ENCODE measurements at places on chromosomes 7 and 10.
A peak's percentile ranks its signal among the peaks of the same experiment; 100 is the strongest.

DNA sequence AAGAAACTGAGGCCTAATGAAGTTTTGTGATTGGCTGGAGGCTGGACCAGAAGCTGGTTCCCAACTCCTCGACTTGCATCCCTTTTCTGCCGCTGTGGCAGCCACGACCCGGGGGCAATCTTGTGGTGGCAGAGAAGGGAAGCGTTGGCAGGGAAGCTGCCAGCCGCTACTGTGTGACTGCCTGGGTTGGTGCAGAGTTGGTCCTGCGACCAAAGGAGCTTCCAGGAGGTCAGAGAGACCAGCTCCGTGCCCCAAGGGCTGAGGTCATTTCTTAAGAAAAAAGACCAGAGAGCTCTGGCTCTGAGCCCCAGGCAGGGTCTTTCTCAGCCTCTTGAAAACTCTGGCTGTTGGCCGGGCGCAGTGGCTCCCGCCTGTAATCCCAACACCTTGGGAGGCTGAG is 47.2 kb downstream of the PRF1 start:
- DNase-seq, result no peak

- DNase-seq, result no peak
These were observed 461 bp upstream of the HTRA1 start for GRCh38 chr10:122460891-122461293.

- DNase-seq, result no peak
These were observed 833.3 kb upstream of the LRRN3 start for GRCh38 chr7:110257673-110258072.

- no peak for DNase-seq
These were observed 115.0 kb upstream of the TEX47 start for GRCh38 chr7:88910516-88910915.

DNA sequence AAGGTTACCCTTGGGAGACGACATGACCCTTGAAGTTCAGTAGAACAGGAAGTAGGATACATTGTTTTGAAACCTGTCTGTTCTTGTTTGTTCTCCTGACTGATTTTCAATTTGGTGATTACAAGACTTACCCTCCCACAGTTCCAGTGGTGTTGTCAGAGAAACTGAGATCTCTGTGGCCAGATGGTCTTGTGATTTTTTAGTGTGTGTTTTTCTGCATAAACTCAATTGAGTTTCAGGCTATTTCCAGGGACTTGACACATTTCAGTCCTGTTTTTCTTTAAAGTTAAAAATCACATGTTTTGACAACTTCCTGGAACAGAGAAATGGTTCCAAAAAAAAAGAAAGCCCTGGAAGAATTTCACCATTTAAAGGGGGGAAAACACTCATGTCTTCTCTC is 22.3 kb downstream of the PIK3CG start:
- DNase-seq, result no peak

DNA sequence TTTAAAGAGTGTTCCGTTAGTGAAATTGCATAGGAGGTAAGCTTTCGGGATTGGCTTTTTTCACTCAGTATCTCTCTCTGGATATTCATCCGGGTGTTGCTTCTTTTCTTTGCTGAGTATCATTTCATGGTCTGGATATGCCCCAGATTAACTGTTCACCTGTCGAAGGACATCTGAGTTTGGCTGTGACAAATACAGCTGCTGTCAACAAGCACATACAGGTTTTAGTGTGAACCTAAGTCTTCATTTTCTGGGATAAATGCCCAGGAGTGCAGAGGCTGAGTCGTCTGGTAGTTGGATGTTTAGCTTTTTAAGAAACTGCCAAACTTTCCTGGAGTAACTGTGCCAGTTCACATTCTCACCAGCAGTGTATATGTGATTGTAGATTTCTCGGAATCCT is 5.6 kb downstream of the DOCK1 start:
- no peak for DNase-seq

DNA sequence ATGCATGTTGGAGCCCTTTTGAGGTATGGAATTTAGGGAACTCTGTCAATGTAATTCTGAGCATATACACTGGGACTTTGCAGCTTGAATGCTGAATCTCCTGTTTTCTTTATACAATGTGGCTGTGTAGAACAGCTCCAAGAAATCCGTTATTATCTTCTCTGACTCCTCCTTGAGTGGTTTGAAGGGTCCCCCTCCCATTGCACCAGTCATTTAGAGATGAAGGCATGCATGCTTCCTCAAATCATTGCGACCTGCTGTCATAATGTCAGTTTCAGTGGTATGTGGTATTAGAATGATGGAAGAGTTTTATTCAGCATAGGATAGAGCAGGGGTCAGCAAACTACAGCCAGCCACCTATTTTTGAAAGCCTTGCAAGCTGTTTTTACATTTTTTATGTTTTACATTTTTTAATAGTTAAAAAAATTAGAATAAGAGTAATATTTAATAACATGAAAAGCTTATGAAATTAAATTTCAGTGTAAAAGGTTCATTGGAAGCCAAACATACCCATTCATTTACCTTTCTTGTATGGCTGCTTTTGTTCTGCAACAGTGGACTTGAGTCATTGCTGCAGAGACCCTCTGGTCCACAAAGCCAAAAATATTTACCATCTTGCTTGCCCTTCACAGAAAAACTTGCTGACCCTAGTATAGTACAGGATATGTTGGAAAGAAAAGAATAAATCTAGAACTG is 8.1 kb downstream of the STK17A start:
- no peak for DNase-seq

- DNase-seq, result no peak
These were observed 295.0 kb upstream of the IGFBP3 start for GRCh38 chr7:46215987-46216567.

- DNase-seq, result no peak
These were observed 285.7 kb downstream of the ZEB1 start for GRCh38 chr10:31604646-31605170.

GRCh38 chr10:82628373-82628772 is 753.4 kb downstream of the NRG3 start:
- DNase-seq, result no peak

- DNase-seq, result no peak
These were observed at the start of gene PLXDC2 for GRCh38 chr10:19816411-19817230. Gene PLXDC2, plus strand, starts transcription at chr10:19816432.

- no peak for DNase-seq
These were observed 26.0 kb downstream of the BNIP3 start for GRCh38 chr10:131955591-131956340.

DNA sequence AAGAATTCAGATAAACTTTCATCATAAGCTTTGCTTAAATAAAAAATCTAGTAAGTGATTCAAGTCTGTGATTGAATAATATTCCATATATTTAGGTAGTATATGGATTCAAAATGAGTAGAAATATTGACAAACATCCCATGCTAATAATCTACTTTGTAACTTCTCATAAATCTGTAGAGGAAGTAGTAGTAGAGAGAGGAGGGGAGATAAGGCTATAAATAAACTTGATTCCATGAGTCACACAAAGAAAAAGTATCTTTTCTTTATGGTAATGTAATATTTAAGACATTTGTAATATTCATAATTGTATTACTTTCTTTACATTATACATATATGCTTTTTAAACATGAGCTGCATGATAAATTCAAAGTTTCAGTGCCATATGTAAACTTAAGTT is 25.6 kb upstream of the CD36 start:
- no peak for DNase-seq

DNA sequence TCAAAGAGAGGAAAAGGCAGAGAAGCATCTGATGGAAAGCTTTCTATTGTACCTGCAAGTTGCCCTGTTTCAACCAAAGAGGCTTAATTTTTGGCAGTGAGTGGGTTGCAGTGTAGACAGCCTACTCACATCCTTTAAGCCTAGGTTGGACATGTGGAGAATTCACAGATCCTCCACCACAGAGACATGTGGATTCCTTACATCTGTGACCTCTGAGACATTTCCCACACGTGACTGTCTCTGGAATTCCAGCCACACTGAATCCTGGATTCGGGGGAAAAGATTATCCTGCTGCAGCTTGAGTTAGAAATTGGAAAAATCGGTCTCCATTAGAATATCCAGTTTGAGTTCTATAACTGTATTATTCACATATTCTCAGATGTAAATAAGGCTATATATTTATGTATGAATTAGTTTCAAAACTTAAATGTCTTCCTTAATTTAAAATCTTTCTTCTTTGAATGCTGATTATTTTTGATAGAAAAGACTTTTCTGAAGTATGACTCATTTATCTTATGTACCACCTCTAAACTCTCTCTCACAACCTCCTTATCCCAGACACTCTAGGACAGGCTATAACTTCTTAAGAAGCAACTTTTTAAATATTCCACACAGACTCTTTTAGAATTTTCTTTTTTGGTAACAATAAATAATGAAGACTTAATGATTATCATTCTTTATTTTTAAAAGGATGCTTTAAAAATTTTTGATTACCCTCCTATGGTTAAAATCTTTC is 123.3 kb downstream of the TWIST1 start:
- no peak for DNase-seq

- peak; percentile 74 for DNase-seq
These were observed 178.3 kb downstream of the PRKCQ start for GRCh38 chr10:6401558-6402348.

GRCh38 chr10:50439806-50440205 is 183.9 kb downstream of the SGMS1 start:
- no peak for DNase-seq

GRCh38 chr7:80508440-80508839 is 3.4 kb downstream of the GNAT3 start:
- DNase-seq, result no peak

DNA sequence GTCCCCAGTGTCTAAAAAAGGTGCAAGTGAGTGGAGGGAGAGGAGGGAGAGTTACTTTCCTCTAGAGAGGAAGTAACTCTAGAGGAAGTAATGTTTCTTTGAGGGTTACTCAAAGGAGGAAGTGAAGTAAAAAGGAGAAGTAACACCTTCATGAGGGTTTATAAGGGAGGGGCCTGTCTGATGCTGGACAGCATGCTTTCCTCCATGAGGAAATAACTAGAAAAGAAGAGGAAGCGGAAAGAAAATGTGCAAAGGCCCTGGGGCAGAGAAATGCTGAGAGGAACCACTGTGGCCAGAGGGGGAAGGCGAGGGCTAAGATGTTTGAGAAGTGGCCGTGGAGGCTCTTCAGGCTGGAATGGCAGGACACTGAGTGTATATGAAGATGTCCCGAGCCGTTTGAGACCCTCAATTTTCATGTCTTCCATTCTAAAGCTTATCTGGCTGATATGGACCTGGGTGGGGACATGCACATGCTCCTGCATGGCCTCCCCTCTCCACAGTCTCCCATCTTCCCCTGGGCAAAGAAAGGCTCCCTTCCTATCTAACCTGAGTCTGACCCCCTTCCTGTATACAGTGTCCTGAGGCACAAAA is 3.4 kb upstream of the SLC18A2 start:
- no peak for DNase-seq

- no peak for DNase-seq
These were observed 15.5 kb downstream of the HIF1AN start for GRCh38 chr10:100551196-100551595.

DNA sequence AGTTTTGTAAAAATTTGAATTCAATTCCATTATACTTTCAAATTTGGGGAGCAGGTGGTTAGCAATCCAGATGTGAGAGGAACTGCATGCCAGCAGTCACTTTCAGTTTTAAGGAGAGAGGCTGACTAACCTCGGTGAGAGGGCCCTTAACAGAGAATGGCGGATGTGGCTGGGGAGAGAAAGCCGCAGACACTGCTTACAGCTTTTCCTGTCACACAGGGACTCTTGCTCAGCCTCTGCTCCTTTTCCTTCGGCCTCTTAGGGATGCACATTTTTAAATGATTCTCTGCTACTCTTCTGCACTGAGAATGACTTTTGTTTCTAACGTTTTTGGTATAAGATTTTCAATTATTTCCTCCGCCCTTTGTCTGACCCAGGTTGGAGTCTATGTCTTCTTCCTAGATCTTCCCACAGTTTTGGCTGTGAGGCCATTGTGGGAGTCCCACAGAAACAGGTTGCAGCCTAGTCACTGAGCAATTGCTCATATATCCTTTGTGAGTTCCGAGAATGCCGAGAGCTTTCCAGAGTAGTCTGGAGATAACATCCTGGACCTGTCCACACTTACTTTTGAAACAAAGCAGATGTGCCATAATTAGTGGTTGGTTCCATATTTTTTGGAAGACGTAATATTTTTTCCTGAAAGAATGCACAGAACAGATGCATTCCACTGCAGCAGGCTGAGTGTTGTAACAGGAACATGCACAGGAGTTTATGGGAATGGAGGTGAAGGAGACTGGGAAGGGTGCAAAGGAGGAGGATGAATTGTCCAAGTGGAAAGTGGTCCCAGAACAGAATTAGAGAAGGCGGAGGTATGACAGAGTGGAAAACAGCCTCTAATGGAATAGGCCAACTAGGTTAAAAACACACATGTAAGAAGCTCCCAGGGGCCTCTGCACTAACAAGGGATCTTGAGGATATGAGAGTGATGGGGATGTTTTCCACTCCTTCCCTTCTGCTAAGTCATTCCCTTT is 168.0 kb upstream of the ZNF32 start:
- no peak for DNase-seq

DNA sequence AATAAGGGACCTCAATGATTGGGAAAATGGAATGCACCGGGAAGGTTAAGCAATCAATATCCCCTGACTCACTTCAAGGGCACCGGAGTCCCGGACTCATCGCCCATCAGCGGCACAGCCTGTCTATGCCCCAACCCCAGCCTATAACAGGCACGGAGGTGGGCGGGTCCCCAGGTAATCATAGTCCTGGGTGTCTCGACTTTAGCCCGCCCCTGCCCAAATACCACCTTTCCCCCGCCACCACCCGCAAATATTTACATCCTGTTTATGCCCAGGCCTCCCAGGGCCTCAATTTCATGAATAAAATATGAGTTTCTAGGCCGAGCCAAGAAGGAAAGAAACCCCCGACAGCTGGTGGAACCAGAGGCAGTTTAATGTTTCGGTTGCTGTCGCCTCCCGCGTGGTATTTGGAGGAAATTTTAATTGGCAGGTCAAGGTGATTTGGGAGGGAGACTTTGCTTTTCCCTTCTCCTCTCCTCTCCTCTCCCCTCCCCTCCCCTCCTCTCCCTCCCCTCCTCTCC is 15.6 kb upstream of the RFC2 start:
- peak; percentile 81 for DNase-seq

DNA sequence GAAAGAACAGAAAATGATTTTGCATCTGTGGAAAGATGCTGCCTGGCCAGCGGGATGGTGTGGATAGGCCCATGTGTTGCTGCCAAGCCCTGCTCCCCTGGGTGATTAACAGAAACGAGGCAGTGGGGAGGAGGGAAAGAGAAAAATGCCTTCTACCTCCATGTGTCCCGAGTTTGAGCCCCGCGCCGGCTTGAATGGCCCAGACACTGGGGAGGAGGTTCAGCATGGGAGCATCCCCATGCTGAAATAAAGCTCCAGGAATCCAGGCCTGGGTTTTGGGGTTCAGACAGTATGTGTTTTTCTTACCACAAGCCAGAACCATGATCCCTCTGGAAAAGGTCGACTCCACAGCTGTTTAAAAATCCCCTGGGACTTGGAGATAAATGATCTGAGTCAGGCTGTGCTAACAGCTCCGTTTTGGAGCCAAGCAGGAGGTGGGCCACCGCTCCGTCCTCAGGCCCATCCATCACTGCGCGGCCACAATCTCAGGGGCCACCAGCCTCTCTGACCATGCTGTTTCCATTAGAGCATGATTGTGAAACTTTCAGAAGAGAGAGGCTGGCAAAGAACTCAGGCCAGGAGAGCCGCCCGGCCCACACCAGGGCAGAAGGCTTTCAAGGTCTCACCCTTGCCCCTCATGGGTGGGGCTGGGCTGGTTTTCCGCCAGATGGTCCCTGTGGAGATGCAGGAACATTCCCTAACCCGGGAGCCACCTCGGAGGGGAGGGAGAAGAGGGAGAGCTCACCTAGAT is 299.7 kb downstream of the ZEB1 start:
- DNase-seq, result no peak

Data from K562 (cell line).